ENCODE measurements at places on chromosomes 12 and 14. TPM values are rescaled to one million over a fixed set of nuclear protein-coding genes. Genes with fewer than 3 reads are reported as not detected.

The SERPINA3 gene
- total RNA-seq, result not detected

The AQP6 gene
- total RNA-seq, result not detected

The NOS1 gene
- total RNA-seq, result not detected

The ACACB gene
- total RNA-seq, result 7.8 TPM

The DTX3 gene
- total RNA-seq, result 18.3 TPM

The PPP1R13B gene
- total RNA-seq, result 14.4 TPM

The MYBPC1 gene
- not detected for total RNA-seq

The DAO gene
- not detected for total RNA-seq

The PROX2 gene
- total RNA-seq, result 0.33 TPM

The LALBA gene
- not detected for total RNA-seq

The TM9SF1 gene
- 31.3 TPM for total RNA-seq

The ZDHHC22 gene
- not detected for total RNA-seq

The GPR65 gene
- total RNA-seq, result 15.2 TPM

The C12orf54 gene
- total RNA-seq, result not detected

DNA sequence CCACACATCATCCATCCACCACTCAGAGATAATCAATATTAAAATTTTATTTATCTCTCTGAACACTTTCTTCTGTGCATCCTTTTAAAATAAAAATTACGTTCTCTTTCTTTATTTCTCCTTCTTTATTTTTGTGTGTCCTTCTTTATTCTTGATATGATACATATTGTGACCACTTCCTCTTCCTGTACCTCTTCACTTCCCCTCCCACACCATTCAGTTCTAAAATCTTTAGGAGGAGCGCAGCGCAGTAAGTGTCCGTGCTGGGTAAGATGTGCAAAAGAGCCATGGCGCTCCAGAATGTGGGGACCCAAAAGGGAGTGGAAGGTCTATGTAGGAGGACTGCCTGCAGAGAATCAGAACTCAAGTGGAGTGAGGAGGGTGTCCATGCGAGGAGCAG, 256.7 kb downstream of the ITPR2 start:
- DNase-seq, result no peak

DNA sequence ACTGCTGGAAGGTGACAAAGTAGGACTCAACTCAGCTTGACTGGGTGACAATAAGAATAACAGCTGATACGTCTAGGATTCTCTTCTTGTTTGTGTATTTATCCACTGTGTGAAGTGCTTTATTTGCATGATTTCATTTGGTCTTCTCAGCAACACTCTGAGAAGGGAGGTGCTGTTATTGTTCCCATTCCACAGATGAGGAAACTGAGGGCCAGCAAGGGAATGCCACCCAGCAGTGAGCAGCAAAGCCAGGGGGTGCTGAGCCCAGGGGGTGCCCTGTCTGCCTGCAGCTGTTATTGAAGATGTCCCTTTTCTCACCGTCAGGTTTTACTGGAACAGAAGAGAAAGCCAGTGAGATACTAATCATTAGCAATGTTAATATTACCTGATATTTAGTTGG, 62.8 kb downstream of the RNFT2 start:
- no peak for DNase-seq

GRCh38 chr12:1184402-1184801, 193.4 kb downstream of the ERC1 start:
- no peak for DNase-seq

- no peak for DNase-seq
Observed at GRCh38 chr14:29955087-29955486, 27.4 kb upstream of the PRKD1 start.

DNA sequence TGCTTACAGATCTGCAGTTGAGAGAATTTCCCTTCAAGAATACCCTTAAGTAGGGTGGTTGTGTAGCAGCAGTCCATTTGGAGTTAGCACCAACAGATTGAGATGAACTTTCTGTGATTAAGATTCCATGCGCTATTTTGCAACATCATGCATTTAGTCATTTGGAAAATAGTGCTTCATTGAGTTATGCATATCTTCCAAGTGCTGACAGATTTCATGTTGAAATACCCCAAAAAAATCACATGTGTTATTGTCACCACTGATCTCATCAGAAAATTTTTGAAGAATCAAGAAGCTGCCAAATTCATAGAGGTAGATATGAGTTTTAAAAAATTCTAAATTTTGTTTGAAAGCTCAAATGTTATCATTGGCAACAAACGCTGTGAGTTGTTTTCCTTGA, 35.5 kb upstream of the OSBPL8 start:
- no peak for DNase-seq

DNA sequence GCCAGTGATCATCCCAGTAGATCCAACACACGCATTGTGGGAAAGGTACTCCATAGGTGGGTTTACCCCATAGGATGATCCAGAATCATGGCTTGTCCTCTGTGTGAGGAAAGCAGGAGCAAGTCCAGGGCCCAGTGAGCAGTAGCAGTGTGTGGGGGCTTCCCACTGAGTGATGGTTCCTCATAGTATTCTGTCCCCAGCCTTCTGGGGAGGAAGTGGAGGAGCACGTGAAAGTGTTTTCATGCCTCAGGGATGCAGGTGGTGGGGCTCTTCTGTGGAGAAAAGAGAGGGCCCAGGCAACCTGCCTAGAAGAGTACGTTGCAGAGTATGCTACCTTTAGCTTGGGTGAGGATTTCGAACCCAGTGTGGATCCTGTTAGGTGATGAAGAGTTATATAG, 56.5 kb downstream of the SUSD6 start:
- DNase-seq, result no peak

GRCh38 chr12:94942663-94943062, 60.8 kb downstream of the NDUFA12 start:
- DNase-seq, result no peak

- no peak for DNase-seq
Observed at GRCh38 chr14:54010981-54011380, 54.4 kb upstream of the BMP4 start.

GRCh38 chr12:111393700-111394300, 11.9 kb upstream of the SH2B3 start:
- DNase-seq, result no peak

DNA sequence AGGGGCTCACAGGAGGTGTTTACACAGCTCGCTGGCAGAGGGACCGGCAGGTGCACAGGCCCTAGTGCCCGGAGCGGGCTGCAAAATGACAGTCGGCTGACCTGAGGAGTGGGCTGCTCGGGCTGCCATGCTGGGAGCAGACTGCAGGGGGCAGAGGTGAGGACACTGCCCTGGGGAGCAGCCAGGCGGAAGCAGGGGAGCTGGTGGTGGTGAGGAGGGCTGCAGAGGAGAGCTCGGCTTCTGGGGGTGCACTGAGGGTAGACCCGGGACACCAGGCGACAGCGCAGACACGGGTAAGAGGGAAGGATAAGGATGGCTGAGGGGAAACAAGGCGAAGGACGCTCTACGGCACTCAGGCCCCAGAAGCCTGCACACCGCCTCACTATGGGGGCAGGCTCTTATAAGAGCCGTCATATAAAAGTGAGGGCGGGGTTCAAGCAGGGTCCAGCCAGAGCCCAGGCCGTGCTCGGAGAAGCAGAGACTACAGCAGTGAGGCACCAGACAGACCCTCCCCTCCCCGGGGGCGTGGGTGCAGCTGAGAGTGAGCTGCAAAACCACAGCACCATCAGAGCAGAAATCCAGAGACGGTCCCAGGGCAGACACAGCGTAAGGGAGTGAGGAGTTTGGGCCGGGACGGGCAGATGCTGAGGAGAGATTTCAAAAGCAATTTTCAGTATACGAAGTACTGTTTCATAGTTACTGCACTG, 62.5 kb downstream of the CCDC88C start:
- no peak for DNase-seq

DNA sequence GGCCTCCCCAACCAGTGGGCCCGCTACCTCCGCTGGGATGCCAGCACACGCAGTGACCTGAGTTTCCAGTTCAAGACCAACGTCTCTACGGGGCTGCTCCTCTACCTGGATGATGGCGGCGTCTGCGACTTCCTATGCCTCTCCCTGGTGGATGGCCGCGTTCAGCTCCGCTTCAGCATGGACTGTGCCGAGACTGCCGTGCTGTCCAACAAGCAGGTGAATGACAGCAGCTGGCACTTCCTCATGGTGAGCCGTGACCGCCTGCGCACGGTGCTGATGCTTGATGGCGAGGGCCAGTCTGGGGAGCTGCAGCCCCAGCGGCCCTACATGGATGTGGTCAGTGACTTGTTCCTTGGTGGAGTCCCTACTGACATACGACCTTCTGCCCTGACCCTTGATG, 73.0 kb downstream of the NRXN3 start:
- no peak for DNase-seq

DNA sequence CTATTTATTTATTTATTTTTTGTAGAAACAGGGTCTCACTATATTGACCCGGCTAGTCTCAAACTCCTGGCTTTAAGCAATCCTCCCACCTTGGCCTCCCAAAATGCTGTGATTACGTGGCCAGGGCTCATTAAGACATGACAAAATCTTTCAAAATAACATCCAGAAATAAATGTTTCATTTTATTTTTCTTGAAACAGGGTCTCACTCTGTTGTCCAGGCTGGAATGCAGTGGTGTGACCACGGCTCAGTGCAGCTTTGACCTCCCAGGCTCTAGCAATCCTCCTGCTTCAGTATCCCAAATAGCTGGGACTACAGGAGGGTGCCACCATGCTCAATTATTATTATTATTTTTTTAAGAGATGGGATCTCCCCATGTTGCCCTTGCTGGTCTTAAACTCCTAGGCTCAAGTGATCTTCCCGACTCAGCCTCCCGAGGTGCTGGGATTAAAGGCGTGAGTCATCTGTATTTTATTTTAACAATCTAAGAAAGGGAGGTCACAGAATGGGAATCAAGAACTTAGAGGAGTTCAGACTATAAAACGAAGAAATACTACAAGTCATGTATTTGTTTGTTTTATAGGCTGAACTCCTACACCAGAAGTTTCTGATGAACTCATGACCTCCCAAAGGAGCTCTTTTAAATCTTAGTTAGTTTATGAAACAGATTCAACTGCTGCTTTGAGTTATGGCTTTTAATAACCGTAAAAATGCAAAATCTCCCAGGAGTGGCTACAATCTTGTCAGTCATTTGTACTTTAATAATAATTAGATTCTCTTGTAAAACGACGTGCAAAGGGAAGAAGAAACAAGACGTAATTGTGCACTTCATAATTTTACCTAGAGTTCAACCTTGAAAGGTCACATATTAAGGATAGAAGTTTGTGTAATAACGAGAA, 2.1 kb upstream of the TMEM263 start:
- DNase-seq, result no peak

GRCh38 chr14:51507906-51508511, 143.7 kb upstream of the FRMD6 start:
- DNase-seq, result no peak

DNA sequence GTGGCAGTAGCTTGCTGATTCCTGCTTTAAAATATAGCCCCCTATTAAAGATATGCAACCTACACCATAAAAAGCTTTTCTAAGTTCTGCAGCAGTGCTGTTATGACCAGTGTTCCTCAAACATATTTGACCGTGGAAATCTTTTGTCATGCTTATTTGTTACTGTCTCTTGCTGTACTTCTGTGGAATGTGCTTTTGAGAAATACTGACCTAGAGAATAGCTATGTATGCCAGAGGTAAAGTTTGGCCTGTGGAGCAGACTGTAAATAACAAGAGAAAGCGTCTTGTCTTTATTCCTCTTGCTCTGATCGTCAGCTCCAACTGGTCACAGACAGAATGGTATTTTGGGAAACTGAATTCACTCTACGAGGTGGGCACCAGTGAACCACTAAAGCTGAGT, 239.0 kb downstream of the FBXL14 start:
- no peak for DNase-seq

- DNase-seq, result no peak
Observed at GRCh38 chr12:106682594-106683234, 91.8 kb upstream of the RIC8B start.

GRCh38 chr12:28899951-28900350, 249.1 kb upstream of the FAR2 start:
- DNase-seq, result no peak

GRCh38 chr12:118841588-118841987, 139.8 kb upstream of the SRRM4 start:
- no peak for DNase-seq

DNA sequence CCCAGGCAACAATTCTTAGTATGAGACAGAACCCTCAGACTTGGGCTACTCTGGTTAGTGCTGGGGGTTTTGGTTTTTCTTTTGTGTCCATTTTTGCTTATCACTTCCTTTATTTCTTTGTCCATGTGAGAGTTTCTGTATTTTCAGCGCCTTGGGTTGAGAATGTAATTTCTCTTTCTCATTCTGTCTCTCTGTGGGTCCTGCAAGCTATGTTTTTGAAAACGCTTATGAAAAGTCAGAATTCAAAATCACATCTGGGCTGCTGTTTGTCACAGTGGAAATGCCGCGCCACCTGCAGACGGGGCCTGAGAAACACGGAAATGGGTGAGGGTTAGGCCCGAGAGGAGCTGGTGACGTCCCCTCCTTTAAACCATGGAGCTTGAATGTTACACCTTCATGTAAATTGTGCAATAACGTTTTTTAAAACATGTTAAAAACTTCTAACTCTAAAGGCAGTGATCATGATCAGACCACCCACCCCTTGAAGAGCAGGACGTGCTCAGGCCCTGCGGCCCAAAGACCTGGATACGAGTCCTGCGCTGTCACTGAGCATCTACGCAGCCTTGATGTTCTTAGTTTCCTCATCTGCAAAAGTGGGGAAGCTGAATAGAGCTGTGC, 26.1 kb downstream of the JDP2 start:
- no peak for DNase-seq

DNA sequence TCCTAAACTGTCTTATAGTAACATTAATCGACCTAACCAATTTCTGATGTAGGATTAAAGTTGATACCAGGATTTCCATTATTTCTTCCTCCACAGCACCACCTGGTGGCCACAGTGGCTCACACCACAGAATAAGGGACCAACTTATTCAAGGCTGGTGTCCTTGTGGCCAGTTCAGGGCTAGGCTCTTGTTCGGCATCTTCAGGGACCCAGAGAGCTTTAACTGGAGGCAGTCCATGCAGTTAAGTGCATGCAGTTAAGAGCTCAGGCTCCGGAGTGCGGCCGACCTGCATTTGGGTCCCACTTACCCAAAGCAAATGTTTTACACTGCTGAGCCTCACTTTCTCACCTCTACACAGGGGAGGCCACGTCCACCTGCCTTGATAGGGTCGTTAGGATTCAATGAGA, 42.0 kb upstream of the GPR68 start:
- DNase-seq, result peak; percentile 62
